ENCODE measurements at places on chromosomes 2 and 18.

DNA sequence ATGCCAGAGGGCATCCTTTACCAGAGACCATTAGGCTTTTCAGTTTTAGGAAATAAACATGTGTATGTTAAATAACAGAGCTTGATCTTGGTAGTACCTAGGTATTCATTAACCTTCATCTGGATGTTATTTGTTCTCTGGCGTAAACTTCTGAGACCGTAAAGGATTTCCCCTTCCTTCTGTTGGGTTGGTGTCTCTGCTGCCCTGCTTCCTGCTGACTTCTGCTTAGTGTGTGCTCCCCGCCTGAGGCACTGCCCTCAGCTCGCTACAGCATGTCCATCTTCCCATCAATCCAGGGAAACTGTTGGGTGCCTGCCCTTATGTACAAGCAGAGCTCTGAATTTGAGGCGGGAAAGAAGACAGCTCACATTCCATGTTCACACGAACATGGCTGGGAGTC lies 177.9 kb downstream of the TPGS2 start:
- DNase-seq = no peak

- DNase-seq = no peak
Measured at GRCh38 chr2:207434306-207434705, 95.5 kb upstream of the CREB1 start.

GRCh38 chr2:217465100-217465499 lies 537.7 kb downstream of the TNS1 start:
- DNase-seq = no peak

DNA sequence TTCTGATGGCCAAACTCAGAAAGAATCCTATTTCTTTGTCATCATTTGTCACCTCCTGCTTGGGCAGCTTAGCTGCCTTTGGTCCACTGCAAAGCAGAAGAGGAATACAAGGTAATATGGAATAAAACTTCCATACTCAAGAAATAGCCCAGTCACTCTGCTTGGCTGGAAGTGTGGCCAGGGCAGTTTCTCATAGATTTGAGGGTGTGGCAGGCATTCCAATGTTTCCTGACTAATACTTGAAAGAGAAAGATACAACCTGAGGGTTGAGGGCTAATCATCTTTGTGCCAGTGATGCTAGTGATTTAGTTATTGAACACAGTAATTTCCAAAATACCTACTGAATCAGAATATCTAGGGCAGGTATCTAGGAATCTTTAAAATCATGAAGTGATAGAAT lies 83.1 kb downstream of the FAM161A start:
- DNase-seq = no peak

GRCh38 chr2:232411901-232412629 lies 5.4 kb downstream of the ALPG start:
- no peak for DNase-seq

DNA sequence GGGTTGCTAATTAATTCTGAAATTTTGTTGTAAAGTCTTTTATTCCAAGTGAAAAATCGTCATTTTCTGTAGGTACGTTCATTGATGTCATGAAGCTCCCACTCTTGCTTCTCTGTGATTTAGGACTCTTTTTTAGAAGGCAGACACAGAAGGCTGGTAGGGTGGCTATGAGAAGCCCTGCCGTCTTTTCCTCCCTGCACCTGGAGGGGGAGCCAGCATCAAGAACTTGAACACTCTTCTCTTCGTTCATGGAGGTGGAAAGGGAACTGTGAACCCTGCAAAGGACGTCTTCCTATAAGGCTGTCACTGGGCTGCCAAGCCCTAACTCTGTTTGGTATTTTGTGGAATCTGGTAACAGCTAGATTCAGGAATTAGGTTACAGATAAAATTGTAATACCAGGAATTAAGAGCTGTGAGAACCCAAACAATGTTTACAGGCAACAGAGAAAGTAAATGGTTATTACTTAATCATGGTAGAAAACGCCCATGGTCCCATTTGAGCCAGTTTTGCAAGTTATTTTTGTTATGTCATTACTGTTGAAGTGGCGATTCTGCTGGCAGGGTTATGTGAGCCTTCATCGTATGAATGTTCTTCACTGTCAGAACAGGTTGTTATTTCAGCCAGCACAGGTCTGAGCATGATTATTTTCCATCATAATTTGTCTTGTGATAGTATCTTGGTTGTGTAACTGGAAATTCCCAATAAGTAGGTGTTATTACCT lies 112.2 kb downstream of the OSBPL6 start:
- DNase-seq = no peak

DNA sequence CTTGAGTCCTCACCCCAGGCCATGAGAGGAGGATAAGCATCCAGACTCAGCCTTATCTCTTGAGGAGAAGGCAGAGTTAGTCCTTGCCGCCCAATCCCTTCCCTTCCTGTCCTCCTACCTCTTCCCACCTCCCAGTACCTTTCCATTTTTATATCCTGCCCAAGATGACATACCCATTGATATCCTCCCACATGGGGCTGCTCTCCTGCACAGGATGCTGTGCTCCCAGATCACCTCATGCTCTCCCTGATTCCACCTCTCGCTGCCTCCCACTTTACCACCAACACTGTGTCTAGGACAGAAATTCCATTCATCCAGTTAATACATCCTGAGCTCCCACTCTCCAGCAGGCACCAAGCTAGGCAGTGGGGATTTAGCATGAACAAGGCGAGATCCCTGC lies 182.4 kb downstream of the GFPT1 start:
- DNase-seq = no peak

DNA sequence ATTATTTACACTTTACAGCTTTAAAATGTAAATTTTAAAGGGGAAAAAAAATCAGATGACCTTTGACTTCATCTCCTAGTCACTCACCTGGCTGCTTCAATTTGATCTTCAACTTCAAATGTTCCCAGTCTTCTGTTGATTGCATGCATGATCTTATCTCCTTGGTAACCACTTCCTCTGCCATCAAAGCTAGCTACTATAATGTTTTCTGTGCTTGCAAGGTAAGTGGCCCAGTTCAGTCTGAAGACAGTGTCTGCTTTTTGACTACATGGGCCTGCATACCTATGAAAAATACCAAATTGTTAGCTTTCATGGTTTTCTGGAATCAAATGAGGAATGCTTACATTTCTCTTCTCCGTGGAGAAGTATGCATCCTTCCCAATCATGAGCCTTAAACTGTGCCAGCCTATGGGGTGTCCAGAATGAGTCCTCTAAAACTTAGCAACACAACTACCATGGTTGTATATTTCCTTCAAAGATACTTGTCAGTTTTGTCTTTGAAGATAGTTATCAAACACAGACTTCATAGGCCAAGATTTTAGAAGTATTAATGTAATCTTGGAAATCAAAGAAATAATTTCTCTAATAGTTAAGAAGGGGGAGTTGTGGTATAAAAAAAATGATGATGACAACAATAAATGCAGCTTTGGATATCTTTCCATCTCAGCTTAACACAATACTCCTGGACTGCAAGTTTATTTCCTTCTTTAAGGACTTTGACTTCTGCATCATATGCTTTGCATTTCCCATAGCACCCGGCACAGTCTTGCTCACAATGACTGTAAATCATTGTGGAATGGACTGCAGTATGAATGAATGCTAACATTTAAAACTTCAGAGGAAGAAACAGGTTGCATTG lies 62.1 kb downstream of the DPP4 start:
- no peak for DNase-seq

GRCh38 chr2:71669628-71670429 lies 216.5 kb downstream of the DYSF start:
- no peak for DNase-seq

GRCh38 chr2:65227020-65227455 lies 593 bp upstream of the ACTR2 start:
- no peak for DNase-seq

DNA sequence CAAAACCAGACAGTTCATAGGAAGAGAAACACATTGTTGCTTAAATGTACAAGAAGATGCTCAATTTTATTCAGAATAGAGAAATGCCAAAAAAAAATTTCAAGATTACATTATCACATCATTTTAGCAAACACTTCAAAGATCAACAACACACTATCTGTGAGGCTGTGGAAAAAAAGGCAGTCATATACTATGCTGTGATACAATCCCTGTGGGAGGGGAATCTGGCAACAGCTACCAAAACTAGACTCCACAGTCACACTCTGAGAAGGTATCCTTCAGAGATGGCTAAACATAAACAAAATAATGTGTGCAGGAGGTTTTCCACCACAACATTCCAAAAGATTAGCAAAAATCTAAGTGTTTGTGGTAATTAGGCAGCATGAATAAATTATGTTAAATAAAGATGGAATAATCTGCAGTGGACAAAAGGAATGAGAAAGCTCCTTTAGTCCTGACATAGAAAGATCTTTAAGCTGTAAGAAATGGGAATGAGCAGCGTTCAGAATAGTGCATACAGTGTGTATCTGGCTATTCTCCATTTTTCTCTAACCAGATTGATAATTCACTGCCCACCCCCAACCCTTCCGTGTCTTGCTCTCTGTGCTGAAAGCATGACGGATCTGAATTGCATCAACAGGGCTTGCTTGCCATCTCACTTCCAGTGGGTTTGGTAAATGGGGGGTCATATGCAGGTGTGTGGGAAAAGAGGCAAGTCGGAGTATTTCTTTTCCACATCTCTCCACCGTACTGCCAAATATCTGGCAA lies 329.6 kb downstream of the MBD2 start:
- DNase-seq = no peak

DNA sequence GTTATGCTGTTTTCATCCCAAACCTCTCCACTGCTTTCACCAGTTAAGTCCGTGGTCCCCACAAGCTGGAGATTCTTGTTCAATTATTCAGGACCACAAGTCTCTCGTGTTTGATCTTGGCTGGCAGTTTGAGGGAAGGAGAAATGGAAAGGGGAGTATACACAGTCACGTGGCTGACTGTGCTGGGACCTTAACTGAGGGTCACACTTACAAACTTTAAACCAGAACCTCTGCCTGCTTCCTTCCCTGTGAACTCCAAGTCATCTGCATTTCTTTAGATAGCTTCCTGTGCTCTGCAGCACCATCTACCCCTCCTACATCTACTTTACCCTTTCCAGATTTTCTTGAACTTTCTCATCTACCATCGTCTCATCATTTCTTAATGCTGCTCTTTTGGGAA lies 91.7 kb downstream of the ARHGEF4 start:
- DNase-seq = no peak

- DNase-seq = no peak
Measured at GRCh38 chr2:152354069-152354755, 19.2 kb downstream of the FMNL2 start.

DNA sequence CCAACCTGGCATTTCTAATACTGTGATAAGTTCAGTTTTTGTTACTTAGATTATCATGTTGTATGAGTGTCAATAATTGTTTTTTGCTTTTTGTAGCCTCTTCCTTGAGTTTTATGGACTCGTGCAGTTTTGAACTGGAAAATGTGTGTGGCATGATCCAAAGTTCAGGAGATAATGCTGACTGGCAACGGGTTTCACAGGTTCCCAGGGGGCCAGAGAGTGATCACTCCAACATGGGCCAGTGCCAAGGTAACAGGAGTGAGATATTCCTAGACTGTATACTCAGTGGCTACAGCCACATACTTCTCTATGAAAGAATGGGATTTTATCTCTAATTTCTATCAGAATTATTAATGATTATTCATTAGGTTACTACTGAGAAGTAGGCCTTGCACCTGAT lies 18.2 kb downstream of the MEP1B start:
- DNase-seq = no peak

- no peak for DNase-seq
Measured at GRCh38 chr2:31335921-31336585, 78.5 kb downstream of the XDH start.

DNA sequence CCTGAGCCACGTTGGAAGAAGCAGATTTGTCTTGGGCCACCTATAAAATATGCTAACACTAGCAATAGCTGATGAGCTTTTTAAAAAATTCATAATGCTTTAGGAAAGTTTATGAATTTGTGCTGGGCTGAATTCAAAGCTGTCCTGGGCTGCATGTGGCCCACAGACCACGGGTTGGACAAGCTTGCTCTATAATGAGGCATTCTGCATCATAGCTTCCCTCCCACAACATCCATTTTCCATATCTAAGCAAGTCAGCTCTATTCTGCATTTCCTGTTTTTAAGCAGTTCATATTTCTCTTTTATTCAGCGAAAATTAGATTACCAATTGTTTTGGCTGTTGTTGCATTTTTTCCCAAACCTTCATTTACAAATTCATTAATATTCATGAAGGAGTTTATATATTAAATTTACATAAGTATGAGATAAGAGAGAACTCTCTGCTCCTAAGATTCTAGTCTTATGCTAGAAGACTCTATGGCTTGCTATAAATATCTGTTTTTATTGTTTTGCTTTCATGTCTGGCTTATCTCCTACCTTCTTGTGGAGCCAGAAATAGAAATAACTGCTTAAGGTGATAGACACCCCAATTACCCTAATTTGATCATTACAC lies 114.5 kb upstream of the HNRNPA3 start:
- no peak for DNase-seq

DNA sequence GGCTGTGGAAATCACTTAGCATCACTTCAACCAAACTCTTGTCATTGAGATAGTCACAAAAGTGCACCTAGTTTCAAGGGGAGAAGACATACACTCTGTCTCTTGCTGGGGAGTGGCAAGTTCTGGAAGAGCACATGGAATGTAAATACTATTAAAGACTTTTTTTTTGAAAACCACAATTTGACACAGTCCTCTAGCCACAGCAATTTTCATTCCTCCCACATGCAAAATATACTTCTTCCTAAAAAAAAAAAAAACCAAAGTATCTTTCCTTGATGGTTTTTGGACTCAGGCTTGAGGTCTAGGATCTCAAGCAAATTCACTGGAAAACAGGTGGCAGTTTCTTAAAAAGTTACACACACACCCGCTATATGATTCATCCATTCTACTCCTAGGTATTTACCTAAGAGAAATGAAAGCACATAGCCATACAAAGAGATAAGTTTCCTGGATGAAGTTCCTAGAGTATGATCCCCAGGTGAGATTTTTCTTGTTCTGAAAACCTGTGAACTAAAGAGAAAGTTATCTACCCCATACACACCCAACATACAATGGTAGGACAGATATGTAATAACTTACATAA lies 295.8 kb downstream of the SP3 start:
- no peak for DNase-seq

GRCh38 chr18:79883461-79884293 lies 67.8 kb downstream of the SLC66A2 start:
- DNase-seq = no peak

DNA sequence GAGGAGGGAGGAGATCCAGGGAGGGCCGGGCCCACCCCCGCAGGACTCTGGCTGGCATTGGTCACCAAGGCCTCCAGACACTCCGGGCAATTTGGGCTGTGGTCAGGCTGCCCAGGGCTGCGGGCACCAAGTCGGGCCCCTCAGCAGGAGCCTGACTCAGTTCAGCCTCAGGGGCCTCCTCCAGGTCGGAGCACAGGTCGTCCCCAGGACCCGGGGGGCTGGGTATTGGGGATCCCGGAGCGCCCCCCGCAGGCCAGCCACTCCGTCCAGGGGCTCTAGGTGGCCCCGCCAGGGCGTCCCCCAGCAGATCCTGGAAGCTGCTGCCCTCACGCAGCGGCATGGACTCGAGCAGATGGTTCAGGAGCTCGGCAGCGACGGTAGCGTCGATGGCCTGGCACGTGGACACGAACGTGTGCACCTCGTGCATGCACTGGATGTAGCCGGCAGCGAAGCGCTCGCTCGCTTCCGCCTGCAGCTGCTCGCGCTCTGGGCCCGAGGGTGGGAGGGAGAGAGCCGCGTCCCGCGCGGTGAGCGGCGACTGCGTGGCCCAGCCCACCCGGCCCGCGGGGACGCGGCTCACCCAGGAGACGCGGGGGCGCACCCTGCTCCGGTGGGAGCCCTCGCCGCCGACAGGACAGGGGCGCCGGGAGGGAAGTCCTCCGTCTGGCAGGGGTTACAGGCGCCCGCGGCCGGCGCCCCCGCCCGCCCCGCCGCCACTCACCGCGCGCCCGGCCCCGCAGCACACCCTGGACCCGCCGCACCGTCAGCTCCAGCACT lies 884 bp downstream of the HES6 start:
- DNase-seq = no peak

GRCh38 chr2:2742726-2743125 lies 411.7 kb upstream of the MYT1L start:
- no peak for DNase-seq
